Dorsolateral prefrontal cortex (tissue), 122 donors: ENCODE measurements at places on chromosomes 7 and 10.

- no peak for DNase-seq
Measured at GRCh38 chr7:157493017-157493416, 156.2 kb downstream of the DNAJB6 start.

- no peak for DNase-seq
Measured at GRCh38 chr7:23918856-23919255, 208.8 kb downstream of the STK31 start.

DNA sequence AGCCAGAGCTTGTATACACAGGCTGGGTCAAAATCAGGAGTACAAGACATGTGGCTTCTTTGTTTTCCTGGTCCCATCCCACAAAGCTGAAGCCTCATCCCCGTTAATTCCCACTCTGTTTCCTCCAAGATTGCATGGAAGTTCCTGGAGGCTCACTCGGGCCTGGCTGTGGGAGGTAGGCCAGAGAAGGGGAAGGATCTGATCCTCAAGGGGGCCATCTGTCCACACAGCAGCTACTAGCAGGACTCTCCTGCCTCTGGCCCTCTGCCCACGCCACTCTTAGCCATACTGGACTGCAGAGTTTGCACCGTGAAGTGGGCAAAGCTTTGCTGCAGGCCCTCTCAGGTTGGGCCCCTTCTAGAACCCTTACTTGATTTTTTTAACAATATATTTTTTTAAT is 160.6 kb downstream of the FGFR2 start:
- DNase-seq = peak; percentile 36

GRCh38 chr10:69638642-69639041 is 8.6 kb downstream of the FAM241B start:
- DNase-seq = no peak

- DNase-seq = no peak
Measured at GRCh38 chr10:78959924-78960285, 108.9 kb upstream of the ZMIZ1 start.

DNA sequence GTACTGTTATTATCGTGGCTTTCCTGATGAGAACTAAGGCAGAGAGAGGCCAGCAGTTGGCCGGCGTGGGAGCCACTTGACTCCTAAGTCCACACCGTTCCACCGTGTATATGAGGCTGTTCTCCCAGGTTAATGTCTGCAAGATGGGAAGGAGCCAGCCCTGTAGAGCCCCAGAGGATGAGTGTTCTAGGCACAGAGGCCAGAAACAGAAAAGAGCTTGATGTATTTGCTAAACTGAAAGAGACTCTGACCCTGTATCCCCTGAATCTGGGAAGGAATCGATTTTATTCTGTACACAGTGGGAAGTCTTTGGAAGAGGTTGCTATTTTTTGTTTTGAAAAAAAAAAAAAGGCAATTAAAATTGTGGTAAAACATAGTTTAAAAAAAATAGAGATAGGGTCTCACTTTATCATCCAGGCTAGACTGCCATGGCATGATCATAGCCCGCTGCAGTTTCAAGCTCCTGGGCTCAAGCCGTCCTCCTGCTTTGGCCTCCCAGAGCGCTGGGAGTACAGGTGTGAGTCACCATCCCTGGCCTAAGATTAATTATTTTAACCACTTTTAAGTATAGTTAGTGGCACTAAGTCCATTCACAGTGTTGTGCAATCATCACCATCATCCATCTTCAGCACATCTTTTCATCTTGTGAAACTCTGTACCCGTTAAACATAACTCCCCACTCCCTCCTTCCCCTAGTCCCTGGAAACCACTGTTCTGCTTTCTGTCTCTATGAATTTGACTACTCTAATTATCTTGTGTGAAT is 348.8 kb downstream of the SDK1 start:
- DNase-seq = no peak

GRCh38 chr10:126598009-126598408 is 72.5 kb downstream of the C10orf90 start:
- DNase-seq = no peak

DNA sequence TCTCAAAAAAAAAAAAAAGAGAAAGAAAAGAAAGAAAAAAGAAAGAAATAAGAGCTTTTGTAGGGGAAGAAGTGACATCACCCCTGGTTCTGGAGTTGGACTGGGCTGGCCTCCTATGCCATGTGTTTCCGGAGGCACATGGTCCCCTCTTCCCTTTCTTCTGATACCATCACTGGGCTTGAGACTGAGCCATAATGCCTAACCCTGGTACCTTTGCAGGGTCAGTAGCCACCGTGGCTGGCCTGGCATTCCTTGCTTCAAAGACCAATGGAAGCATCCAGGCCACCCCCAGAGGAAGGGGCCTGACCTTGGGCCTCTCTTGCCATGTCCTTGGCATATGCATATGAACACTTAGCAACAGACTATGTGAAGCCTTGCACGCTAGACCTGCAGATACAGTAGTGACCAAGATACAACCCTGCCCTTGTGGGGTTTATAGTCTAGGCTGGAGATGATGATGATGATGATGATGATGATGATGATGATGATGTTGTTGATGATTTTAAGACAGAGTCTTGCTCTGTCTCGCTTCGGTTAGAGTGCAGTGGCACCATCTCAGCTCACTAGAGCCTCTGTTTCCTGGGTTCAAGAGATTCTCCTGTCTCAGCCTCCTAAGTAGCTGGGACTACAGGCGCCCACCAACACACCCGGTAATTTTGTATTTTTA is 31.8 kb downstream of the SUFU start:
- DNase-seq = no peak

DNA sequence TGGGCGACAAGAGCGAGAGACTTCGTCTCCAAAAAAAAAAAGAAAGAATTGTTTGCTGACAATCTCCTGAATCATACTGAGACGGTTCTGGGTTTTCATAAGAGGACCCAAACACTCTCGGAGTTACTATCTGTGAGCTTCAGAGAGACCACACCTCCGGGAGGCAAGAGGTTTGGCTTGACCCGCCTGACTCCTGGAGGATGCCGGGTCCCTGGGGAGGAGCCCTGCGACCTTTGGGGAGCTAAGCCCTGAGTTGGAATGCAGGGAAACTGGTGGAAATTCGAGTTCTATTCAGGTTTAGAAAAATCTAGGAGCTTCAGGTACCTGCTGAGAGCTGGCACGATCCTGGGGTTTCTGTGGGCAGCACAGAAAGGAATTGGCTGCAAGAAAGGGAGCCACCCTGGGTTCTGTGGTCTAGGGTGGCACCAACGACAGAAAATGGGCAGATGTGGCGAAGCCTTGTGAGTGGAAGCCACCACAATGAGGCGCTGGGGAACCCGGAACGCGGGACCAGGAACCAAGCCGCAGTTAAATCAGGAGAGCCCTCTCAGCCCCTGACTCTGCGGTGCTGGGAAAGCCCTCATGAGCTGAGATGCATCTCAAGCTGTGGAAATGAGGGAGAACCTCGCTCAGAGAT is 21.9 kb upstream of the GATAD1 start:
- DNase-seq = no peak

DNA sequence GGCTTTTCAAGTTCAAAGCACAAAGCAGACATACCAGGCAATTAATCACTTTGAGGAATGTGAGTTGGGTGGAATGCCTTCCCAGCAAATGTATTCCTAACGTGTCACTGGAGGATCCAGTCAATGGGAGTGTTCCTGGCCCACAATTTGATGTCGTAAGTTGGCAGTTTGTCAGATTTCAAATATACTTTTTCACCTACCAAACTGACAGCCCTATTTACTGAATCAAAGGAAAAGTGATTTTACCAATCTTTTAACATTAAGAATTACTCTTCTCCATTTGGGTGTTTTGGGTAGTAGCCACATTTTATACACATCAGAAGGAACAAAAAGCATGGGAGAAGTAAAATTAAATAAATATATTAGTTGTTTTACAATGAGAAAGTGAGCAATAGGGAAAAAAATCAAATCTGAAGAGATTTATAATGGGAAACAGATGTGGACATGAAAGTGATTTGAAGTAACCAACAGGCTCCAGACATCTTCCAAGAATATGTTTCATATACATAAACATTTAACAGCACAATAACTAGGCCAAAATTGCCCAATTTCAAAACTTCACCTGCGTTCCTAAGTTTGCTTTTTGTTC is 222.9 kb downstream of the MTERF1 start:
- DNase-seq = no peak

DNA sequence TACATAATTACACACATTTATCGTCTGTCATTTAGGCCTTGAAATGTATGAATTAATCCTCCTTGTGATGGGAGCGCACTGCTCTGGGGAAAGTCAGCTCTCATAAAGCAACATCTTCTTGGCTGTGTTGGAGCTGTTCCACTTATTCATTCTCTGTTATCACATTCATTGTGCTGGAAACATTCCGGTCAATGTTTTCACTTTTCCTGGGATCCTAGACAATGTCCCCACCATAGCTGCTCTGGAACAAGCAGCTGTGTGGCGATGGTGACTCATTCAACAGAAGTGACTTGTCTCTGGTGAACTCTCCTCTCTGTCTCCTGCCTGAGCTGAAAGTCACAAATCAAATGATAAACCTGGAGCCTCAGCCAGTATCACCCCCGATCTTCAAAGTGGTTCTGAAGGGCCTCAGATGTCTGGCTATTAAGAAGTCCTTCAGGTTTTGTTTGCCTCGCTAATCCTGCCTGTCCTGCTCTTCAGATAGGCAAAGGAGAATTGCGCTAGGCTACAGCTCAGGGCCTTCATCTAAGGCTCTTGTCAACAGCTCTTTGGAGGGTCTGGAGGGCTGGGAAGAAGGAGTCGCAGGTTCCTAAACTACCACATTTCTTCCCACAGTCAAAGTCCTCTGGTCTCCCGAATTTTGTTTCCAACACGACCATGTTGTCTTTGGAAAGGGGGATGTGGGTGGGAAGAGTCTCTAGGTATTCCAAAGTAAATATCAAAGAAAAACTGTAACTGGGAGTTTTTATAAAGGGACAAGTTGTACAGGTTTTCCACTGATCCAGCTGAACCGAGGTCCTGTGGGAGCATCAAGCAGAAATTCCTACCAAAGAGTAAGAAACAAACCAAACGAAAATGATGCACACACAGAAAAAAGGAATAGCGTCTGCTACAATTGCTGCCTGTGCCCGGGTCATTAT is 29.3 kb downstream of the KLF6 start:
- no peak for DNase-seq

- DNase-seq = no peak
Measured at GRCh38 chr7:80609751-80610150, 28.7 kb upstream of the CD36 start.

- DNase-seq = no peak
Measured at GRCh38 chr10:42646687-42647640, 8.6 kb upstream of the ZNF33B start.

DNA sequence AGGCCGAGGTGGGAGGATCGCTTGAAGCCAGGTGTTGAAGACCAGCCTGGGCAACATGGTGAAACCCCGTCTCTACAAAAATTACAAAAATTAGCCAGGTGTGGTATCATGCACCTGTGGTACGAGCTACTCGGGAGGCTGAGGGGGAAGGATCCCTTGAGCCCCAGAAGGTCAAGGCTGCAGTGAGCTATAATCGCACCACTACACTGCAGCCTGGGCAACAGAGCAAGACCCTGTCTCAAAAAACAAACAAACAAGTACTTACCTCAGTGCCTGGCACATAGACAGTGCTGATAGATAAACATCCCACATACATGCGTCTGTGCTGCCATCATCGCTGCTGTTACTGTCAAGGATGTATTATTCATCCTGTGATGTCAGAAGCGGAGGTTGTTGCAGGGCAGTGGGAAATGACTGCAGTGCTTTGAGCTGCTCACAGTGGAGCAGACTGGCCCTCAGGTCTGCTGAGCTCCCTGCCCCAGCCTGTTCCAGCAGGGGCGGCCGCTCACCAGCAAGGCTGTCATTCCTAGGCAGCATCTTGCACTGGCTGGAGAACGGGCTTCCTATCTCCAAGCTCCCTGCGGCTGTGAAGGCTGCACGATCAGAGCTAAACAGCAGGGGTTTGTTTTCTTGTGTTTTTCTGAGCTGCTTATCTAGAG is 18.6 kb downstream of the FOXK1 start:
- no peak for DNase-seq

- DNase-seq = no peak
Measured at GRCh38 chr7:70267381-70268120, 669.3 kb downstream of the AUTS2 start.

DNA sequence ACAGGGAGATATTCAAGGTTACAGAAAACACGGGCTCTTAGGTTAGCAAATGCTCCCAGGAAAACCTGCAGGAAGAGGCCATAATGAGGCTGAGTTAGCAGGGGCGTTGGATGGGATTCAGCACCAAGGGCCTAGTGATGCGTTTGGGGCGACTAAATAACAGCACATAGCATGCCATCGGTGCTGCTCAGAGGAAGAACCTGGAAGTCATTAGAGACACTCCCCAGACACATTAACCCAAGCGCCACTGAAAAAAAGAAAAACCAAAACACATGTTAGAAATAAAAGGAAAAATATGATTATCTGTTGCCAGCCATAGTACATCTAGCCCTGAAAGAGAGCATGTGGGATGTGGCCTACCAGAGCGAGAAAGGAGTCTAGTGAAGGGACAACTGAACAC is 28.8 kb upstream of the OPALIN start:
- DNase-seq = no peak

GRCh38 chr10:93897070-93897780 is 3.4 kb downstream of the SLC35G1 start:
- no peak for DNase-seq

DNA sequence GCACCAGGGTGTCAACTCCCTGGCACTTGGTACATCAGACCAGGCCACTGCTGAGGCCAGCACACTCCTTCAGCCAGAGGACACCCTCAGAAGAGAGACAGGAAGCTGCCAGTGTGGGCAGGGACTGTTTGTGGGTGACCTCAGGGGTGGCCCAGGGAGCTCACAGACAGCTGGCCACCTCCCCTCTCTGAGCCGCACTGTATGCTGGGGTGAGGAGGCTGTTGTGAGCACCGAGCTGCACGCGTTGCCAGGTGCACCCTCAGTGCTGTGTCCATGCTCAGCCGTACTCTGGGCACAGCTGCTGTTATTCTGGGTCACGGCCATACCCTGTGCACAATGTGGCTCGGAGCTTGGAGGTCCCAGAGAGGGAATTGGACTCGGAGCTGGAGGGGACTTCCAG is 61.5 kb upstream of the NANOS1 start:
- no peak for DNase-seq

- no peak for DNase-seq
Measured at GRCh38 chr10:31679936-31680335, 248.7 kb downstream of the ARHGAP12 start.

GRCh38 chr10:4475827-4476490 is 350.0 kb upstream of the AKR1E2 start:
- no peak for DNase-seq

GRCh38 chr10:116082206-116082605 is 190.8 kb downstream of the GFRA1 start:
- no peak for DNase-seq

- no peak for DNase-seq
Measured at GRCh38 chr10:21912625-21913024, 90.9 kb downstream of the DNAJC1 start.

GRCh38 chr10:68046642-68047041 is 28.4 kb downstream of the HERC4 start:
- no peak for DNase-seq

DNA sequence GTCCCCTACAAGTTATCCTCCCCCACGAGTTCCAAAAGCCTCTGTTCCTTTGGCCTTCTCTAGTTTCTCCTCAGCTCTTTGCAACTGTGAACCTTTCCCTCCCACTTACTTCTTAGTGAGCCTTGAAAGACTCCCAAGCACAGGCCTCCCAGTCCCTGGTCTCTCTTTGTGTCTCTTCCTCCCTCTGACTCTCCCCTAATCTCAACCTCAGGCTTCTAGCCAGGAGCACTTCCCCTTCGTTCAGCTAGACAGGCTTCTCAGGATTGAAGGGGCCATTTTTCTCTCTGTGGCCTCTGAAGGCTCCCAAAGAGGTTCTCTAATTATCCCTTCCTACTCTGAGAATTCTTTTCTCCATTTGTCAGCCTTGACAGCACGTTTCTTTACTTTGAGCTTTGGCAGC is 50.2 kb upstream of the PHYHIPL start:
- DNase-seq = no peak

- peak; percentile 81 for DNase-seq
Measured at GRCh38 chr7:67625257-67625737, 628.7 kb downstream of the TYW1 start.
